HT-29 (cell line): ENCODE measurements at places on chromosomes 5 and 9.

DNA sequence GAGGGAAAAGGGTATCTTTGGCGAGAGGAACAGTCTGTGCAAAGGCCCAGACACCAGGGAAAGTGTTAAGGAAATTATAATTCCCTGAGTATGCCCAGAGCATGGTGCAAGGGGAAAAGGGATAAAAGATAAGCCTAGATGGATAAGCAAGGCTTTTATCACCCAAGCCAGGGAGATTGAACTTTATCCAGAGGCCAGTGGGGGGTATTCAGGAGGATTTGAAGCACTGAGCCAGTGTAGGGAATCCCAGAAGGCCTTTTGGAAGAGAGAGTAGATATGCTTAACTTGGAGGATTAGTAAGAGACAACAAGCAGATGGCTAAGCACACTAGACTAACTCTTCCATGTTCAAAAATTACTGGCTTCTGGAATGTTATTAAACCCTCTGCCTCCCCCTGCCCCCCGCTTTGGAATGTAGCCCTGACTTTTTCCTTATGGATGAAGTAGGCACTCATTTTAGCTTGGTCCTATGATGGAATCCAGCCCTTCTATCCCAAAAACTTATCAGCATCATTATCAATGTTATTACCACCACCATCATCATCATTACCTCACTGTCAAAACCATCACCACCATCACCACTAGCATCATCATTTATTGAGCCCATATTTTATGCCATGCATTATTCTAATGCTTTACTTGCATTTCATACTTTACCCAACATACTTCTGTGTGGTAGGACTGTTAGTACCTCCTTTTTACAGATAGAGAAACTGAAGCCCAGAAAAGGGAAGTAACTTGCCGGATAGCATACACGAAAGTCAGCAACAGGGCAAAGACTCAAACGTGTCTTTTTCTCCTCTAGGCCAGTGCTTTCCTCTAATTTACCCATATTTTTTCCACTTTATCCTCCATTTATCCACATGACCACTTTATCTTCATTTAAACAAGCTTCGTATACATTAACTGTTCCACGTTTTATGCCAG, 237.0 kb downstream of the PAPPA start:
- DNase-seq = no peak

- no peak for DNase-seq
Observed at GRCh38 chr9:19939734-19940278, 151.0 kb upstream of the SLC24A2 start.

DNA sequence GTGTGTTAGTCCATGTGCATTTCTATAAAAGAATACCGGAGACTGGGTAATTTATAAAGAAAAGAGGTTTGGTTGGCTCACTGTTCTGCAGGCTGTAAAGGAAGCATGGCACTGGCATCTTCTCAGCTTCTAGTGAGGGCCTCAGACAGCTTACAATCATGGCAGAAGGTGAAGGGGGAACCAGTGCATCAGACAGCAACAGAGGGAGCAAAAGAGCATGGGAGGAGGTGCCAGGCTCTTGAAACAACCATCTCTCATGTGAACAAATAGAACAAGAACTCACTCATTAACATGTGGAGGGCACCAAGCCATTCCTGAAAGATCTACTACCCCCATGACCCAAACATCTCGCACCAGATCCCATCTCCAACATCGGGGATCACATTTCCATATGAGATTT, 89.2 kb upstream of the IL33 start:
- DNase-seq = no peak

- DNase-seq = peak; percentile 78
Observed at GRCh38 chr5:106940986-106941385, 729.8 kb downstream of the EFNA5 start.

DNA sequence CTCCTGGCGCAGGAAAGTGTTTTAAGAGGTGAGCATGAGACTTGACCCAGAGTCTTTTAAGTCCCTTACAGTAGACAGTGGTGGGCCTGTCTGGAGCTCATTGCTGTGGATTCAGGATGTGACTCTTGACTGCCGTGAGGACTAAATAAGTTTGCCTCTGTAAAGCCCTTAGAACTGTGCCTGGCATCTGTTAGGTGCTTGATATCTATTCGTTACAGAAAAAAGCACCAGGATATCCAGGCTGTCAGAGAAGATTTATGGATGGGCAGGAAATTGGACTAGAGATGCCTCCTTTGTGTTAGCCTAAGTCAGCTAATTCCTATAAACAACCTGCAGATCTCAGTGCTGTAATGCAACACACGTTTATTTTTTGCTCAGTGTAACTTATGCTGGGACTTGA, 12.6 kb downstream of the ERGIC1 start:
- DNase-seq = no peak

DNA sequence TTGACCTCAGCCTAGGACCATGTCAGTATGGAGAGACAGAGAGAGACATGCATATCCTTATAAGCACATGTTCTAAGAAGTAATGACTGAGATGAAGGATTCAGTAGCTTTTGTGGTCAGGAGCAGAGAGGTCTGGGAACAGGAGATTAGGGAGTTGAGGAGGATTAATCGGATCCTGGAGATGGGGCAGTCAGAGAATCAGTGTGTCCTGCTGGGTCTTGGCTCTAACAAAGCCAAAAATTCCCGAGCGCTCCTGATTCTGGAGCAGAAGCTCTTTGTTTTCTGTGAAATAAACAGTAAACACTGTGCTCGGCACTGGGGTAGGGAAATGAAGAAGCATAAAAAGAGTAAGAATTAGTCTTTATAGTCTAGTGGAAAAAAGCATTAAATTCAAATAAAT, 520.0 kb upstream of the CLINT1 start:
- DNase-seq = no peak

DNA sequence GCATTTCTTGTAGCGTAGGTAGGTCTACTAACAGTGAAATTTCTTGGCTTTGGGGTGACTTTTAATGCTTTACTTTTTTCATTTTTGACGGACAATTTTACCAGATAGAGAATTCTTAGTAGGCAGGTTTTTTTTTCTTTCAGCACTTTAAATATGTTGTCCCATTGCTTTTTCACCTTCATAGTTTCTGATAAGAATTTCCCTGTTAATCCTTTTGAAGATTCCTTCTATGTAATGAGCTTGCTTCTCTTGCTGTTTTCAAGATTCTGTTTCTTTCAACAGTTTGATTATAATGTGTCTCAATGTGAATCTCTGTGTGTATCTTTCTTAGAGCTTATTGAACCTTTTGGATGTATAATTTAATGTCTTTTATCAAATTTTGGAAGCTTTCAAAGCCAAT, 35.5 kb downstream of the PBX3 start:
- no peak for DNase-seq

- DNase-seq = no peak
Observed at GRCh38 chr5:32507738-32508434, 63.3 kb upstream of the ZFR start.

GRCh38 chr5:38940230-38940858, 94.5 kb downstream of the OSMR start:
- DNase-seq = no peak

DNA sequence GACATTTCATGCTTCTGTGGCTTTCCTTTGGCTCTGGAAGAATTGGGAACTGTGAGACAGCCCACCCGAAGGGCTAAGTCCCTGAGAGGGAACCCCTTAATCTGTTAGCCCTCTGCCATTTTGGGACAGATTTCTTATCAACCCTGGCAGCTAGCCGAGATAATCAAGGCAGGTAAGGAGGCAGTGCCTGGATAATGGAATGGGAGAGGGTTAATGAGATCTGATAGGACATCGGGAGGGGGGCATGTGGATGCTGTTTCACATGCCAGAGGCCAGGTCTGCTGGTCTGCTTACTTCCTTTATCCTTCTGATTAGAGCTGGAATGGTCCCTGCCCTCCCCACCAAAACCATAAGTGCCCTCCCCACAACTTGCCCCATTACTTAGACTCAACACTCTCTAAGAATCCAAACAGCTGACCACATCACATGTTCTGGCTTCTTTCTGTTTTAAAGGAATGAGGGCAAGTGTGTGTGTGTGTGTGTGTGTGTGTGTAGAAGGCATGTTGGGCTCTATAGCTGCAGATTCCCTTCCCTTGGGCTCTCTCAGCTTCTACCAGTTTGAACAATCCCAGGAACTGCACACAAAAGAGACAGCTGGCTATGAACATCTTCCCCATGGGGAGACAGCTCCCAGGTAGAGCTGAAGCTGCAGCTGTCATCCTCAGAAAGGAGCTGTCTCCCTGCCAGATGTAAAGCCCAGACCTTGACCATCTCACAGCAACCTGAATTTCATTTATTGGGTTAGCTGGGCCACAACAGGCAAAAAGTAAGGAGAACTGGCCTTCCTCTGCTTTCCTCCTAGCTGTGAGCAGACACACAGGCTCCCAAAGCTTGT, 221.3 kb downstream of the PIK3R1 start:
- no peak for DNase-seq

DNA sequence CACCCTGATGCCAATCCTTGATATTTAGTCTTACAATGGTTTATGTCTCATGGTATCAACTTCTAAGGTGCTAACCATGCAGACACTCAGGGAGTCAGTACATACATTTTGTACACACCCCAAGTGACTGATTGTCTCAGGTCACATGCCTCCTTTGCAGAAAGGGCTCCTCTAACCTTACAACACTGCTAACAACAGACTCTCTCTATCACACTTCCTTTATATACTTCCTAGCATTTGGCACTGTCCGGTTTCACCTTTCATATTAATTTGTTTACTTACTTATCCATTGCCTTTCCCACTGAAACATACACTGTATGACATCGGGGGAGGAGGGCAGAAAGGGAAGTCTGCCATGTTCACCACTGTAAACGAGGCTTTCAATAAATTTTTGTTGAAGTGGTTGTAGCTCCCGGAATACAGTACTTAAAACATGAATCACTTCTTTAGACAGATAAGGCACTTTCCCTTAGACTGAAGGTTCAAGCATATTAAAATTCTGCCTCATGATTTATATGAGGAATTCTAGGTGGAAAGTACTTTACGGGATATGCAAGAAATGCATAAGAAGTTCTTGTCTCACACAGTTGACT, 20.6 kb downstream of the EMB start:
- DNase-seq = no peak

DNA sequence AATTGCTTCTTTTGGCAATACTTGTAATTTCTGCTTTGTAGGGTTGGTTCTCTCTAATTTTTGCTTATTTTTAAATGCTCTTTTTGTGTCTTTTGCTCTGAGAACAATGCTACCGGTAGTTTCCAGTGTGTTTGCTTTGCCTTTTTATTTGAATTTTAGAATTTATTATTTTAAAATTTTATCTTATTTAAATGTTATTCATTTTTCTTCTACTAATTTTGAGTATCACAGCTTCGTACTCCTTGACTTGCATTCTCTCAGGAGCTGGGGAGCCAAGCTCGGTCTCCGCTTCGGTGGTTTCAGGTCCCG, 45.9 kb downstream of the ANXA2R start:
- DNase-seq = no peak

- no peak for DNase-seq
Observed at GRCh38 chr9:26112724-26113123, 434.5 kb upstream of the TUSC1 start.

GRCh38 chr9:100555471-100555870, 22.4 kb upstream of the CAVIN4 start:
- DNase-seq = no peak

DNA sequence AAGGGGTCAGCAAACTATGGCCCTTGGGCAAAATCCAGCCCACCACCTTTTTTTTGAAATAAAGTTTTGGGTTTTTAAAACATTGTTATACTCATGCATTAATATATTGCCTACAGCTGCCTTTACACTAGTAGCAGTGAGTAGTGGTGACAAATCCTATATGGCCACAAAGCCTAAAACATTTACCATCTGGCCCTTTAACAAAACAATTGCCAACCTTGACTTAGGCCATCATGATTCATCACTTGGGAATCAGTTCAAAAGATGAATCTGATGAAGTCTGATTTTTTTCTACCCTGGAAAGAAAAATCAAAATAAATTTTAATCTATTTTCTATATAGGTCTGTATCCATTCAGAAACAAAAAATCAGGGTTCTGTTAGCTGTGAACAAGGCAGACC, 484.9 kb downstream of the BNC2 start:
- no peak for DNase-seq

- DNase-seq = no peak
Observed at GRCh38 chr5:157602505-157602904, 26.9 kb upstream of the ADAM19 start.

- DNase-seq = no peak
Observed at GRCh38 chr5:135707302-135707701, 127.2 kb upstream of the SLC25A48 start.

DNA sequence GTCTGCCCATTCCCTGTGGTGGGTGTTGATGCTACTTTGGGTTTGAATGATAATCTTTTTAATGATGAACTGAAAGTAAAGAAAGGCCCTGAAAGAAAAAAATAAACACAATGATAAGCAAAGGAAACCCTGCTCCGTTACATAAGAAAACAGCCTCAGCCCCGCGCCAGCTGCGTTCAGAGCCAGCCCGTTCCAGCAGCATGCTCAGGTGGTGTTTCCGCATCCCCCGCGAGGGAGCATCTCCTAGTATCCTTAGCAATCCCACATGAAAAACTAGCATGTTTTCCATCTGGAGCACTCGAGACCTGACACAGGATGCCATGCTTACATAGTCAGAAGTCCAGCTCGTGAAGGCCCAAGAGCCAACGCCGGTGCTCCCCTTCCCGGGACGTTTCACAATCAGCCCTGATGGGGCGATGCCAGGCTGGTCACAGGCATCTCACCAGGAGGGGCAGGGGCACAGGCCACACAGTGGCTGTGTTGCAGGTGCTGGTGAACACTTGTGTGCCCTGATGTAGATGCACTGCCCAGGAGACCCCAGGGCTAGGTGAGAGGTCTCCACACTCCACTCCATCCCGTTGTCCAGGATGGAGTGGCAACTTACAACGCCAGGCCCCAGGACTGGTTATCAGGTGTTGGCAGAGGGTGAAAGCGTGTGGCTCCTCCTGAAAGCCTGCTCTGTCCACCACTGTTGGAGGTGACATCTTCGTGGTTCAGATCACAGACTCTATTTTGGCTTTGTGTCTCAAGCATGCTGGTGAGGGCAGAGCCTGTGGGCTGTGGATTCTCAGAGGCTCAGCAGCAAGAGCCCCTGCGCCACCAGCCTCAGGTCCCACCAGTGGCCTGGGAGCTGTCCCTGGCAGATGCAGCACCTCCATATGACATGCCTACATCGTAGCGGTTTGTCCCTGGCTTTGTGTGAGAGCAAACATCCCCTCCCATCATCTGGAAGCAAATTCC, 246.8 kb upstream of the IRX1 start:
- DNase-seq = no peak
